GM19239 (cell line): ENCODE measurements at places on chromosomes 2 and 18.

GRCh38 chr2:128552141-128552805 is 233.6 kb upstream of the HS6ST1 start:
- DNase-seq: no peak

DNA sequence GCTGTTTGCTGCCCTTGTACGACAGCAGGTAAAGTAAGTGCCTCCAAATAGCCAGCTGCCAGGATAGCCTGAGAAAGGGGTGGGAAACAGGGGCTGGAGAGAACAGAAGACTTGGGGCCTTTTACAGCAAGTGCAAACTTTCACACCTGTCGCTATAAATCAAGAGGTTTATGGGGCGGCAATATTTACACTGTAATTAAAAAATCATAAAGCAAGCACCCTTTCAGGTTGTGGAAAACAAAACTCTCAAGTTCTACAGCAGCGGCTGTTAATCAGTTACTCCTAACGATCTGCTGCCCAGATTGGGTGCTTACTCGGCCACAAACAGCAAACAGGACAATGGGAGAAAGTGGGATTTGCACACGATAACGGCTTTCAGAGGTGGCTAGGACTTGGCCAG is 359.5 kb upstream of the ETAA1 start:
- no peak for DNase-seq

GRCh38 chr18:23619388-23619881 is 33.1 kb upstream of the NPC1 start:
- DNase-seq: no peak

DNA sequence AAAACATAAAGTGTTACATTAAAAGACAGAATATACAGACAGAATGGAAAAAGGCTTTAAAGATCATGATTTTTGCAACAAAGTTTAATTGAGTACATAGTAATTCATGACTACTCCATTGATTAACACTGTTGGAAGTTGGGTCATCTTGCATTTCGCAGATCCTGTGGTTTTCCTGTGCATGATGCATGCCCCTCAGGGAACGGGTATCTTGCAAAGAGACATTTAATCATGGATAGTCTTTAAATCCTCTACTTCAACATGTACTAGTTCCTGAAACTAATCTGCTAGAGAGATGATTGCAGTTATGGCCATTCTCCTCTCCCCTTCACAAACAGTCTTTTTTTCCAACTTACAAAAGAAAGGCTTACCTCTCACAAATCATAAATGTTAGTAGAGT is 155.6 kb upstream of the DSEL start:
- no peak for DNase-seq

GRCh38 chr2:132725148-132725547 is 55.1 kb upstream of the LYPD1 start:
- no peak for DNase-seq

GRCh38 chr2:191209340-191209739 is 35.9 kb upstream of the MYO1B start:
- no peak for DNase-seq

- no peak for DNase-seq
Measured at GRCh38 chr2:217075268-217076057, 215.6 kb upstream of the TNP1 start.
